ENCODE measurements at places on chromosomes 13 and 19. TPM values are rescaled to one million over a fixed set of nuclear protein-coding genes. Genes with fewer than 3 reads are reported as not detected.

- DNase-seq, result no peak
These were observed 380.8 kb downstream of the LMO7 start for GRCh38 chr13:76016799-76017400.

DNA sequence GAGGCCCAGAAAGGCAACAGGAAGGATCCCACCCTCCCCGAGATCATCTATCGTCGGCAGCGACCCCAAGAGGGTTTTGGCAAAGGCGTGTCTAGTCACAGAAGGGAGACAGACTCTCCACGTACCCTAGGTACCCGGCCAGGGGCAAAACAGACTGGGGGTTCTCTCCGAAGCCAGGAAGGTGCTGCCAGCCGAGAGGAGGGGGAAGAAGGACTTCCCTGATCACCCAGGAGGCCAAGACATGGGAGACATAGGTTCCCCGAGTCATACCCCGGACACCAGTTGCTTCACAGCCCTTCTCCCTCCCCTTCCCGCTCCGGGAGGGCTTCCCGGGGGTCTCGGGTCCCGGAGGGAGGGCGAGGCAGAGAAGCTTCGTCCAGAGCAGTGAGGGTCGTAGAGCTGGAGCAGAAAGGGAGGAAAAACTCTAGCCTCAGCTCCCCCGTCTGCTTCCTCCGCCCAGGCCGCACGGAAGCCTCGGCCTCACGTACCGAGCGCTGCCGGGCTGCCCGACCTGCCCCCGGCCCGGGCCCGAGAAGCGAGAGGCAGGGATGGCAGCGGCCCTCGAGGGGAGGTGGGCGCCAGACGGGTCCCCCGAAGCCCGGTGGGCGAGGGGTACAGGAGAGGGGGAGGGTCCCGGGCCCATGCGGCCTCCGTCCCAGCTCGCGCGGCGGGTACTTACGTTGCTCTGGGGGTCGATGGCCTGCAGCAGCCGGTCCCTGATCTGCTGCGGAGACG lies 644 bp downstream of the MED26 start:
- no peak for DNase-seq

GRCh38 chr13:23516190-23516589 lies 54.0 kb upstream of the TNFRSF19 start:
- no peak for DNase-seq

DNA sequence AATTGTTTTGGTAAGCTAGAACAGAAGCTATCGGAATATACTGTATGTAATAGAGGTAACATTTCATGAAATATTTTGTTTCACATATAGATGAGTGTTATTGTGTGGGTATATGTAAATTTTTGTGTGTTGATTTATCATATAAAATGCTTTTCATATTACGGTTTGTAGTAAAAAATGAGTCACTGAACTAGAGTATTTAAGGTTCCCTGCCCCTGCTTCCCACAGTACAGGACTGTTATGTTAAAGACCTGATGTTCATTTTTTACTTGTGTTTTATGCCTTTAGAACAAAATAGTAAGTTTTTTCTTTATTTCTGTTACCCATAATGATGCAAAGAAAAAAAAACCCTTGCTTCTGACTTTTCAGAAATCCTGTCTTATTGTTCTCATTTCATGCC lies 243.4 kb downstream of the ENOX1 start:
- peak; percentile 11 for DNase-seq

- DNase-seq, result no peak
These were observed 1448.0 kb upstream of the MIR17HG start for GRCh38 chr13:89899302-89900103.

- no peak for DNase-seq
These were observed 6.6 kb downstream of the ATP7B start for GRCh38 chr13:52004511-52005170.

Gene ADAMTS10
- not detected for polyA plus RNA-seq

Gene ACTMAP
- polyA plus RNA-seq, result 4.1 TPM

Data from foreskin keratinocyte (primary cell).